ENCODE measurements at places on chromosomes 2 and 18.

DNA sequence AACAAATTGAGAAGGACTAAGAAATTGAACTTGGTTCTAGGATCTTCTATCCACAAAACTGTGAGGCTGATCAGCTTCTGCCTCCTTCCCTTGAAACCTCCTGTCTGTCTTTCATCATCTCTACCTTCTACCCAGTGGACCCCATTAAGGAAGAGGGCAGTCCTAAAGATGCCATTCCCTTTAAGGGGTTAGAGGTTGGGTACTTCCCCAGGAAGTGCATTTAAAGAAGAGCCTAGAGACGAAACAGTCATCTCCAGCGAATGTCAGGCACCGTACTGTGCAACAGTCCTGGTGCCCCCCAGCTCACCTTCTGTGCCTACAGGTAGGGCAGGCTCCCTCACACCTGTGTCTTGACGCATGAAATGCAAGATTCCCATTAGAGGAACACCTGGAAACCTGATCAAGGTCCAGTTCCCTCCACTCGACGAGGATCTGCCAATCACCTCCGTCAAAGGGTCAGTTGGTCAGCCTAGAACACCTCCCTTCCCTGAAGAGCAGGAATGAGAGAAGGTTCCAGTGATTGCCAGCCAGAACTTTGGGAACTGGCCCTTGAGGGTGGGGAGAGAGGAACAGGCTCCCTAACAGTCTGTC, 20.9 kb downstream of the LOXHD1 start:
- peak; percentile 36 for DNase-seq

GRCh38 chr18:71374294-71375000, 1085.6 kb downstream of the SOCS6 start:
- no peak for DNase-seq

DNA sequence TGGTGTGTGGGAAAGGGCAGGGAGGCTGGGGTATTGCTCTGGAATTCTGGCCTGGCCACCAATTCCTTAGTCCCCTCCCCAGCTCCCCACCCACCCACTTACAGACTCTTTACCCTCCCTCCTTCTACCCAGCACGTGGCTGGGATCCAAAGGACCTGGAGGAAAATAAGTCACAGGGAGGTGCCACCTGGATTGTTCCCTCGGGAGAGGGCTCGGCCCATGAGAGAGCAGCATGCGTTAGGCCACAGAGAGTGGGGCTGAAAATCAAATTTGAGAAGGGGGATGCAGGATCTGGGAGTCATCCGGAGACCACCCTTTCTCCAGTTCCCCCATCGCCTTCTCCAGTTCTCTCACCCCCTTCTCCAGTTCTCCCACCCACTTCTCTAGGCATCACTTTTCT, 3.0 kb downstream of the ASPRV1 start:
- DNase-seq: no peak

GRCh38 chr2:224555823-224556366, 29.3 kb downstream of the CUL3 start:
- no peak for DNase-seq

- no peak for DNase-seq
These were observed 8.7 kb upstream of the TXNDC2 start for GRCh38 chr18:9876867-9877654.

- DNase-seq: no peak
These were observed 144.3 kb upstream of the PELI1 start for GRCh38 chr2:64288321-64289193.

GRCh38 chr2:55779459-55780421, 86.1 kb upstream of the PNPT1 start:
- no peak for DNase-seq

DNA sequence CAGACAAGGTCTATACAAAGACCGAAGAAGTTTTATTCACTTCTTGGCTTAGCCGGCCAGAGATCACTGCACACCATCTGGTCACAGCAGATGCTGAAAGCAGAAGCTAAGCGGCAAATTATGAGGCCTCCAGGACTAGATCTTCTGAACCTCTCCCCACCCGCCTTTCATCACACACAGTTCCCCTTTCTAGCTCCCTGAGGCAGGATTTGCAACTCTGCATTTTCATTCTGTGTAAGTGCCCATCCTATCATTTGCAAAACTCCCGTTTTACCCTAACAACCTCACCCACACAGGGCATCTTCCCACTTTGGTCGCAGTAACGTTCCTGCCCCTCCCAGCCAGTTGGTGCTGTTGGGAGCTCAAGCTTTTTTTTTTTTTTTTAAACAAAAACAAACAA, 3.1 kb upstream of the MOB1A start:
- no peak for DNase-seq
